Eye (tissue), 1 donor: ENCODE measurements at places on chromosomes 2 and 18.

- no peak for DNase-seq
Observed at GRCh38 chr2:235659767-235660322, 166.0 kb downstream of the AGAP1 start.

DNA sequence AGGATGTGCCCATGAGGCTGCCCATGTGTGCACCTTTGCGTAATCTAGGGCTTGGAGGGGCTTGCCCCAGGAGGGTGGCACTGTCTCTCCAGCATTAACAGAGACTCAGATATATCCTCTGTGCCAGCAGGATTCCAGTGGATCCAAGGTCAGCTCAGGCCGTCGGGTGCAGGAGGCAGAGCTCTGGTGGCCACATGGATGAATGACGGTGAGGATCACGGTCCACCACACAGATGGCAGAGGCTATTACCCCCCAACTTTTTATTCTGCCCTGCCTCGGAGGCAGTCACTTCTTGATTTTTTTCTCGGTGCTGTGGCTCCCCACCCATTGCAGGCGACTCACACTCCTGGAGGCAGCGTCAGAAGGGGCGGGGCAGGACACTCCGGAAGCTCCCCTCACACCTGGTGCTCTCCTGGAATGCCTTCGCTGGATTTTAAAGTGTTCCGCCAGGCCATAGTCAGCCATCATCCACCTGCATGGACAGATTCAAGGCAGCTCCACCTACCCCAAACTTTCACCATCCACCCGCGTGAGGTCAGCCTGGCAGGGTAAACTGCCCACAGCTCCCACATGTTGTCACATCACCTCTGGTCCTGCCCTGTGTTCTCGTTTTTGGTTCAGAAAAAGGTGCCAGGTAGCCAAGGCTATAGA lies 602.9 kb upstream of the RAB6C start:
- DNase-seq = no peak

DNA sequence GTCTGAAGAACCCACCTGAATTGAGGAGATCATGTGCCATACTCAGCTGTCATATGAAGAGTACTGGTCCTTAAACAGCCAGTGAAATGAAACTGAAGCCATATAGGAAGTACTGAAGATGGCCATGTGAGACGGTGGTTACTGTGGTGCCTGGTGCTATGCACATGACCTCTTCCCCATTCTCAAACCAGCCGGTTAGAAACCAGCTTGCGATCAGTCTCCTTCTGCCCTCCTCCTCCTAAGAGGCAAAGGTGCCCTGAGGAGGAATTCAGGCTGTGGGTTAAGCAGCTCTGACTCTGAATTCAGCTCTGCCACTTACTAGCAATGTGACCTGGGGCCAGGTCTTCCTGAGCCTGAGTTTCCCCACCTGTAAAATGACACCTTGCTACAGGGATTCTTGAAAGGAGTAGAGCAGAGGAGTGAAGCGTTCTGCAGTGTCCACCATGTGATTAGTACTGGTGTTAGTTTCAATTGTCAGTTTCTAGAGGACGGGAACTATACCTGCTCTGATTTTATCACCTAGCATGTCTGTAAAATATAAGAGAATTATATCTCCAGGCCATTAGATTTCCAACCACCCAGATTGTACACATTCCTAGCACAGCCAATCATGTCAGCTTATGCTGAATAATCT lies 5.1 kb downstream of the FECH start:
- no peak for DNase-seq

DNA sequence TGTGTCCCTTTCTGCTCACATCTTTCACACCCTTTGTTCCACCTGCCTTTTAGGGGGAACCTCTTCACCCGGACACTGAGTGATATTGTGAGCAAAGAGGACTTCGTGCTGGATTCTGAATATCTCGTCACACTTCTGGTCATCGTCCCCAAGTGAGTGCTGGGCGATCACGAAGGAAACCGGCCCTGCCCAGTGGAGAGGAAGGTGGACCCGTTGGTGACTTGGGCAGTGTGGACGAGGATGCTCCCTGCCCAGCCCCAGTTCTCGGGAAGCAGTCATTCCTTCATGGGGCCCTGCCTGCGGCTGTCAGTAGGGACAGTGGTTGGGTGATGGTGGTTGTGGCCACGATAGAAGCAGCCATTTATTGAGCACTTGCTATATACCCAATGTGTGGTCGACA lies 40.8 kb downstream of the PDIA6 start:
- no peak for DNase-seq

- no peak for DNase-seq
Observed at GRCh38 chr2:105255979-105256378, 14.4 kb downstream of the GPR45 start.
